Activated CD4-positive, alpha-beta T cell treated with anti-CD3 and anti-CD28 coated beads, Interleukin-2, amount 10 ng/mL, durations not matched to agents 7 days and 5 days (primary cell): ENCODE measurements at places on chromosomes 4 and X. TPM values are rescaled to one million over a fixed set of nuclear protein-coding genes. Genes with fewer than 3 reads are reported as not detected.

- H3K27ac ChIP-seq: no peak overlapping the region
- H3K4me1 ChIP-seq: no peaks in the 10 kb centered on the region
- H3K27me3 ChIP-seq: peaks cover 22% of the 10 kb centered on the region
Observed at GRCh38 chr4:13511101-13511500, 27.0 kb upstream of the RAB28 start.

DNA sequence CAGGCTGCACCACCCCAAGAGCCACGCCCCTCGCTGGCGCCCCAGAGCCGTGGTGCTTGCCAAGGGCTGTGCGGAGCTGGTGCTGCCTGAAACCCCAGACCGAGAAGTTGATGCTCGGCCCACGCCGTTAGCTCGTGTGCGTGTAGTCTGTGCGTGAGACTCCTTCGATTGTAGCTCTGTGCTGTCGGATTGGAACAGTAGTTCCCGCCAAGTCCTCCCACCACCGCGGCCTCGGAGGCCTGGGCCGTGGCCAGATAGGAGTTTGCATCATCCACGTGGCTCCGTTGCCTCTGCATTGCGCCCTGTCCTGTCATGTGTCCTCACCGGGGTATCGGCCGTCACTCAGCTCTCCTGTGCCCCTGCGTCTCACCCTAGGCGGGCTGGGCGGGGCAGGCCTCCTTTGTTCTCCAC lies 24.2 kb downstream of the TNIP2 start:
- H3K27ac ChIP-seq: no peak overlapping the region
- H3K4me1 ChIP-seq: no peaks in the 10 kb centered on the region
- no peak for DNase-seq

DNA sequence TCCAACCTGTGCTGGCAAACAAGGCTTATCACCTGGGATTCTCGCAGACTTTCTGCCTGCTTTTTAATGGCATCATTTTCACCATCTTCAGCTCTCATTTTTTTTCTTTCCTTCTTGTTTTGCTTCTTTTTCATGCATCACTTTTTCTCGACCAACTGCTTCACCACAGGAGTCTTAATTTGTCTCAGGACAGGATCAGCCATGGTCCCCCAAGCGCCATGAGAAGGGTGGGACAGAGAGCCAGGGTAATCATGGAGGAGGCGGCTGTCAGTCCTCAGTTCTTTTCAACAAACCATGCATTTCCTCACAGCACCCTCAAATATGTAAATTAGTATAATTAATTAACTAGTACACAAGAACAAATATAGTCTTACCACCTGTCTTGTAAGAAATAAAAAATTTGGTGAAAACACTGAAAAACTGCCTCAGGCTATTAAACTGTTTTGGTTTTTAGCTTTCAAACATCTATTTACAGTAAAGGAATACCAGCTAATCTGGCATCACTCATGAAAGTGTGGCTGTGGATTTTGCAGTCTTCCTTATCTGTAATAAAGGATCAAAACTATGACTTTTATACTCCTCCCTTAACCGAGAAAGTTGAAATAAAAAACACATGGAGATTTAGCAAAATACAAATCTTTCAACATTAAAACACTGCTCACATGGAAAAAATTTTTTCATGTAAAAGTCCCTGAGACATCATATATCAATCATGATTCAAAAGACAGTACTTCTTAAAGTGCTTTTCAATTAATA lies 19.1 kb downstream of the EIF4E start:
- H3K4me3 ChIP-seq: no peak overlapping the region
- DNase-seq: no peak
- peaks cover 23% of the 10 kb centered on the region for H3K4me1 ChIP-seq
- H3K36me3 ChIP-seq: peaks cover 34% of the 10 kb centered on the region

DNA sequence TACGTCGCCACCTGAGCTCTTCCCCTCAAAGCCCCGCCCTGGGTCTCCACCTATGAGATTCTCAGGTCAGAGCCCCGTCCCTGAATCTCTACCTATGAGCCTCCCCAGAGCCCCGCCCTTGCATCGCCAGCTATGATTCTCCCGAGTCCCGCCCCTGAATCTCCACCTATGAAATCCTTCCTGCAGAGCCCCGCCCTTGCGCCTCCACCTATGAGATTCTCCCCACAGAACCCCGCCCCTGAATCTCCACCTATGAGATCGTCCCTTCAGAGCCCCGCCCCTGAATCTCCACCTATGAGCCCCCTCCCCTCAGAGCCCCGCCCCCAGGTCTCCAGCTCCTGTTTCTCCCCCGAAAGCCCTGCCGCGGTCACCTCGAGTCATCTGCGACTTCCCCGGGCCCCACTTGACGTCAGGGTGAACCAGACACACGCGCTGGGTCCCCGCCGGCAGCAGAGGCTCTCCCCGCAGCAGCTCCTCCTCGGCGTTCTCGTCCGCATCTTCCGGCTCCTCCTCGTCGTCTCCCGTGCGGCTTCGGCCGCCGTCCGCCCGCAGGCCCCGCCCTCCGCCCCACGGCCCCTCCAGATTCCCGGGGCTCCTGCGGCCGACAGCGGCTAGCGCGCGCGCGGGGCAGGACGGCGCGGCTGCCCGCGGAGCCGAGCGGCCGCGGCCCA lies 393 bp downstream of the GTPBP6 start:
- peak overlapping the region; percentile 91 for H3K4me3 ChIP-seq
- peaks cover 33% of the 10 kb centered on the region for H3K4me1 ChIP-seq
- H3K27ac ChIP-seq: peak overlapping the region; percentile 99
- peaks cover 14% of the 10 kb centered on the region for H3K36me3 ChIP-seq
- no peaks in the 10 kb centered on the region for H3K27me3 ChIP-seq
- peak; percentile 99 for DNase-seq

- no peaks in the 10 kb centered on the region for H3K4me1 ChIP-seq
- no peak overlapping the region for H3K27ac ChIP-seq
- no peak for DNase-seq
Observed at GRCh38 chrX:42456176-42456700, 321.7 kb downstream of the PPP1R2C start.

- no peaks in the 10 kb centered on the region for H3K4me1 ChIP-seq
- H3K36me3 ChIP-seq: no peaks in the 10 kb centered on the region
- no peak overlapping the region for H3K27ac ChIP-seq
- H3K27me3 ChIP-seq: no peaks in the 10 kb centered on the region
- no peak overlapping the region for H3K4me3 ChIP-seq
Observed at GRCh38 chr4:39274503-39274902, 91.7 kb downstream of the RFC1 start.

DNA sequence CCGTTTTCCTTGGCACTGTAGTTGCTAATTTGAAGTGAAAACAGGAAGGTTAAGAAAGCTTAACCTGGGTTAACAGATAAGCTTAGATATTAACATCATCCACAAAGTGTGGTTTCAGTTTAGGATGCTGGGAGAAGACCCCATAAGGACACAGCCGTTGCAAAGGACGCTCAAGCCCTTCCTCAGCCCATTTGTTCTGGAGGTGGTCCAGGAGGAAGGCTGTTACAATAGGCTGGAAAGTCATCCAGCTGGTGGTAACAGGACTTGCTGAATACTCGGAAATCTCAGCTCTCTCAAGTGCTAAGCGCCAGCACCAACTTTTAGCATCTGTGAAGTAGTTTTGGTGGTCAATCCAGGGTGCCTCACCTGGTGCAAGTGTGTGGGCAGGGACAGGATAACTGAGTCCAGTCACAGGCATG lies 14.2 kb downstream of the CHST7 start:
- peaks cover 42% of the 10 kb centered on the region for H3K4me1 ChIP-seq
- H3K4me3 ChIP-seq: peak overlapping the region; percentile 59
- peak overlapping the region; percentile 92 for H3K27ac ChIP-seq
- peaks cover 19% of the 10 kb centered on the region for H3K36me3 ChIP-seq

DNA sequence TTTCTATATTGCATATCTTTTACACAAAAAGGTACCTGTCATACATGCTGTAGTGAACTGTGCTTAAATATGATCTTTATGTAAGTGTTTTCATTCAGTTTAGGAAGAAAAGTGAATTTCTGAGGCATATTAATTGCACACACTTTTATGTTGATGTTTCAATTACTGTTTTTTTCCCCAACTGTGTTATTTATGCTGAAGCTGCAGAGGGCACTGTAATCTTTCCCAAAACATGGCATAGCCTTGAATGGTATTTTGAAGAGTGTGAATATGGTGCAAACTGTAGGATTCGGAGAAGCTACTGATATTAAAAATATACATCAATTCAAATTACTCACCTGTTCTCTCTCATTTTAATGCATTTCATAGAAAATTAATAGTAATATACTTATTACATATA lies 6.0 kb upstream of the CENPE start:
- H3K36me3 ChIP-seq: no peaks in the 10 kb centered on the region
- peaks cover 28% of the 10 kb centered on the region for H3K27me3 ChIP-seq

DNA sequence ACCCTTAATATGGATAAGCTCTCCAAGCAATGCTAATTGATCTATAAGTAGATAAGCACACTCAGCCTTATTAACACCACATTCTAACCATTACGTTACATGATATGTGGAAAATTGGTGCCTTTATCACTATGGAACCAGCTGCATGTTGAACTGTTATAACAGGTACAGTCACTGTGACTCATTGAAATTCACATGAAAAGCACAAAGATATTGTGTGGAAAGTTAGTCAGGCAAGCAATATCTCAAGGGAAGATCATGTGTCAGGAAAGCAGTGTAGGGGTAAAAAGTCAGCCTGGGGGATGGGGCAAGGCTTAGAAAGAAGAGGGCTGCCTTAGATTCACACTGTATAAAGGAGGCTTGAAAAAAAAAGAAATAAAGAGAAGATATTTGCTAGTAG lies 313.7 kb upstream of the SMIM31 start:
- H3K36me3 ChIP-seq: no peaks in the 10 kb centered on the region
- DNase-seq: no peak
- no peaks in the 10 kb centered on the region for H3K4me1 ChIP-seq
- no peak overlapping the region for H3K4me3 ChIP-seq

DNA sequence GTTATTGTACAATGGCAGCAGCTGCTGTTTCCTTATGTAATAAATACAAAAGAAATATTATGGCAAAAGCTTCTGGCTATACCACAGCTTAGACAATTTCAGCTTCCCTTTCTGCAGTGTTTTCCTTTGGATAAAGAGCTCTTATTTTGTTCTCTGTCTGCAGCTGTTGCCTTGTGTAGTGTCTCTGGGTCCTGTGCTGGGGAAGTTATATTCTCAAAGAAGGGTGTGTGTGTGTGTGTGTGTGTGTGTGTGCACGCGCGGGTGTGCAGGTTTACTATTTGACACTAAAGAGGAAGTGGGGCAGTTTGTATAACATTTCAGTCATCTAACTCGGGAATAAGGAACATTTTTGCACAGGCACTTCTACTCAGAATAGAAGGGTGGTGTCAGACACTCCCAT lies 83.6 kb downstream of the REPS2 start:
- no peaks in the 10 kb centered on the region for H3K27me3 ChIP-seq
- no peaks in the 10 kb centered on the region for H3K36me3 ChIP-seq
- no peak overlapping the region for H3K4me3 ChIP-seq
- no peaks in the 10 kb centered on the region for H3K4me1 ChIP-seq
- H3K27ac ChIP-seq: no peak overlapping the region

GRCh38 chrX:153209347-153209746 lies 30.3 kb downstream of the MAGEA1 start:
- DNase-seq: no peak
- no peaks in the 10 kb centered on the region for H3K36me3 ChIP-seq
- H3K4me3 ChIP-seq: no peak overlapping the region
- H3K27ac ChIP-seq: no peak overlapping the region

DNA sequence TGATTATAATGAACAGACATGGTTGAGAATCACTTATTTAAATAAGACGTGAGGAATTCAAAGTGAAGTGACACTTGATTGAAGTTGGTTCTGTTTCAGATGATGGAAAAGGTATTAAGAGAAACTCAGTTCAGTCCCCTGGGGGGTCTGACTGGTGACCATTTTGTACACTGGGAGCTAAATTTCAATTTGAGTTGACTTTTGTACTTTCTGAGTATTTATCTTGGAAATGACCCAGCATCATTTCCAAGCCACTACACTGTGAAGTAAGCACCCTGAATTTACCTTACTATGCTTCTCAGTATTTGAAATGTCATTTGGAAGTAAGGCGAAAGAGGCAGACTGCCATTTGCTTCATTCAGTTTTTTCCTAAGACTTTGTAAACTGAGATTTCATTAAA lies 73.4 kb downstream of the CNOT6L start:
- DNase-seq: no peak
- H3K4me1 ChIP-seq: peaks cover 11% of the 10 kb centered on the region

- peaks cover 91% of the 10 kb centered on the region for H3K27me3 ChIP-seq
- no peaks in the 10 kb centered on the region for H3K36me3 ChIP-seq
- no peak overlapping the region for H3K27ac ChIP-seq
- peak overlapping the region; percentile 45 for H3K4me3 ChIP-seq
- DNase-seq: peak; percentile 23
Observed at GRCh38 chr4:153790962-153791551, 2.2 kb upstream of the SFRP2 start.

DNA sequence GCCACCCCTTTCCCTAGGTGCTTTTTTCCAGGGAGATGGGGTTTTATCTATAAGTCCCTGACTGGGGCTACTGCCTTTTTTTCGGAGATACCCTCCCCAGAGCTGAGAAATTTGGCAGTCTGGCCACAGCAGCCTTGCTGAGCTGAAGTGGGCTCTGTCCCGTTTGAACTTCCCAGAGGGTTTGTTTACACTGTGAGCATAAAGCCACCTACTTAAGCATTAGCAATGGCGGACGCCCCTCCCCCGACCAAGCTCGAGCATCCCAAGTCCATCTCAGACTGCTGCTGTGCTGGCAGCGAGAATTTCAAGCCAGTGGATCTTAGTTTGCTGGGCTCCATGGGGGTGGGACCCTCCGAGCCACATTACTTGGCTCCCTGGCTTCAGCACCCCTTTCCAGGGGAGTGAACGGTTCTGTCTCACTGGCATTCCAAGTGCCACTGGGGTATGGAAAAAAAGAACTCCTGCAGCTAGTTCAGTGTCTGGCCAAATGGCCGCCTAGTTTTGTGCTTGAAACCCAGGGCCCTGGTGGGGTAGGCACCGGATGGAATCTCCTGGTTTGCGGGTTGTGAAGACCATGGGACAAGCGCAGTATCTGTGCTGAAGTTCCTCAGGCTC lies 456.4 kb upstream of the HTR2C start:
- no peaks in the 10 kb centered on the region for H3K4me1 ChIP-seq
- no peaks in the 10 kb centered on the region for H3K27me3 ChIP-seq
- no peak for DNase-seq
- H3K27ac ChIP-seq: no peak overlapping the region
- H3K4me3 ChIP-seq: no peak overlapping the region

- H3K36me3 ChIP-seq: no peaks in the 10 kb centered on the region
- H3K27me3 ChIP-seq: peaks cover 9% of the 10 kb centered on the region
- H3K4me3 ChIP-seq: peak overlapping the region; percentile 77
- peaks cover 18% of the 10 kb centered on the region for H3K4me1 ChIP-seq
- DNase-seq: peak; percentile 32
Observed at GRCh38 chrX:150899191-150899757, 806 bp upstream of the CD99L2 start.

- H3K27ac ChIP-seq: no peak overlapping the region
- no peaks in the 10 kb centered on the region for H3K4me1 ChIP-seq
- no peaks in the 10 kb centered on the region for H3K36me3 ChIP-seq
- H3K27me3 ChIP-seq: no peaks in the 10 kb centered on the region
- DNase-seq: no peak
- H3K4me3 ChIP-seq: no peak overlapping the region
Observed at GRCh38 chr4:28835501-28835900, 1884.7 kb upstream of the PCDH7 start.

The TBC1D9 gene
- total RNA-seq: 0.04 TPM

The CT45A5 gene
- total RNA-seq: not detected

The BCORL1 gene
- 4.5 TPM for total RNA-seq

The SLC9B1 gene
- total RNA-seq: 2.3 TPM

The USP17L5 gene
- not detected for total RNA-seq

The MAGEA4 gene
- not detected for total RNA-seq

The SHISA3 gene
- 0.42 TPM for total RNA-seq

The GYG2 gene
- not detected for total RNA-seq
